ENCODE measurements at places on chromosomes 16 and 17.

GRCh38 chr16:79088971-79089370 is 511.6 kb downstream of the MAF start:
- DNase-seq = no peak

GRCh38 chr16:483341-484075 is 44.0 kb upstream of the CAPN15 start:
- no peak for DNase-seq

- DNase-seq = no peak
Observed at GRCh38 chr16:27179500-27180072, 23.7 kb upstream of the KDM8 start.

DNA sequence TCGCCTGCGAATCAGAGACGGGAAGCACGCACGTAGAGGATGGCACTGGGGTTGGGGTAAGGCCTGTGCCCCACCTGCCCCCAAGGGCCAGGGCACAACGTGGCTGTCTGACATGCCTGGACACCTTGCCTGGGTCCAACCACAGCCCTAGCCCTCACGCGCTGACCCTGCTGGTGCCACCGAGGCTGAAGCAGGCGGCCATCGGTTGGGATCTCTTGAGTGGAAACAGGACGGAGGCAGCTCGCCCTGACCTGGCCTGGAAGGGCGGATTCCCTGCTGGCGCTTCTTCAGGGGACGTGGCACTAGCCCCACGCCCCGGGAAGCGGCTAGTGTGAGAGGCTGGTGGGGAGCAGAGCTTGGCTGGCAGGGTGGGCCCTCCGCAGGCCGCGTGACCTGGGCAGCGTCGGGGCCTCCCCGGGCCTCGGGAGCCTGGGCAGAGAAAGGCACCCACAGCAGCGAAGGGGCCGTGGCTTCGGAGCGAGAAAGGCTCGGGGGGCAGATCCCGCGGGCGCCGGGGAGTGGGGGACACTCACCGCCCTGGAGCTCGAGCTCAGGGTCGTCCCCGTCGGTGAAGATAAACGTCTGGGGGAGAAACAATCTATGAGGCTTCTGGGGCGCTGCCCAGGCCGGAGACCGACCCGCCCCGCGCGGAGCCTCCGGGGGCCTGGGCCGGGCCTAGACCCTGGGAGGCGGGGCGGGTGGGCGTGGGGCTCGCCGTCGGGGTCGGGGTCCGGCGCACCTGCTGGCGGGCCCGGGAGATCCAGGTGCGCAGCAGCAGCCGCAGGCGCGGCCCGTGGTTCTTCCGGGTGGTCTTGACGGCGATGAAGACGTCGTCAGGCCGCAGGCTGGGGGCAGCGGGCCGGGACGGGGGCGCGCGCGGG is 610 bp downstream of the RFNG start:
- no peak for DNase-seq

GRCh38 chr17:9991796-9992195 is 86.7 kb upstream of the RCVRN start:
- no peak for DNase-seq

DNA sequence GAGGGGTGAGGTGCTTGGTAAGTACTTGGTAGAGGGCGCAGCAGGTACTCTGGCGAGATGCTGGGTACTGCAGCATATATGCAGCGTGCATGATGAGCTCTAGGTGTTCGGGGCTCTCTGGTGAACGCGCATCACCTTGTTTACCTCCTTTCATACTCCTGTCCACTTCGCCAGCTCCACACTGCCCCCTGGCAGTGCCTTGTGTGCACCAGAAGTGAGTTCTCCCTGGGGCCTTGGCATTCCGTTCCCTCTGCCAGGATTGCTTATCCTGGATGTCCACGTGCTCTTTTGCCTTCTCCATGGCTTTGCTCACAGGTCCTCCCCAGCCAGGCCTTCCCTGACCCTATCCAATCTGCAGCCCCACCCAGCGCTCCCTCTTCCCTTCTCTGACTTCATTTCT is 154.2 kb downstream of the MRM1 start:
- peak; percentile 72 for DNase-seq

GRCh38 chr17:69810326-69810965 is 264.6 kb upstream of the KCNJ16 start:
- DNase-seq = no peak

GRCh38 chr17:49117587-49118230 is 14.9 kb upstream of the B4GALNT2 start:
- no peak for DNase-seq

DNA sequence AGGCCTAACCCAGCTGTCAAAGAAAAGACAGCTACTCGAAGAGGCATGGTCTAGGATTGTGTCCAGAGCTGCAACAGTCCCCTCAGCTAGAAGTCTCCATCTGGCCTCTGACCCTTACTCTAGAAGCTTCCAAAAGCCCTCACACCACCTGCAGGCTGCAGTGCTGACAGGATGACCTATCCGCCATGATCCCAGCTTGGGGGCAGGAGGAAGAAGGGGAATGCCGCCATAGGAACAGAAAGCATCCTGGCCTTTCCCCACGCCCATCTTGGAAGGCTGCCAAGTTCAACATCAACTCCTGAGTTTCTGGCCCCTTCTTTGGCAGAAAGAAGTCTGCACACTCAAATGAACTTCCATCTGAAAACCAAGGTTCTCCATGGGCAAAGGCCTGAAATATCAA is 3.1 kb upstream of the KRT36 start:
- DNase-seq = peak; percentile 10

DNA sequence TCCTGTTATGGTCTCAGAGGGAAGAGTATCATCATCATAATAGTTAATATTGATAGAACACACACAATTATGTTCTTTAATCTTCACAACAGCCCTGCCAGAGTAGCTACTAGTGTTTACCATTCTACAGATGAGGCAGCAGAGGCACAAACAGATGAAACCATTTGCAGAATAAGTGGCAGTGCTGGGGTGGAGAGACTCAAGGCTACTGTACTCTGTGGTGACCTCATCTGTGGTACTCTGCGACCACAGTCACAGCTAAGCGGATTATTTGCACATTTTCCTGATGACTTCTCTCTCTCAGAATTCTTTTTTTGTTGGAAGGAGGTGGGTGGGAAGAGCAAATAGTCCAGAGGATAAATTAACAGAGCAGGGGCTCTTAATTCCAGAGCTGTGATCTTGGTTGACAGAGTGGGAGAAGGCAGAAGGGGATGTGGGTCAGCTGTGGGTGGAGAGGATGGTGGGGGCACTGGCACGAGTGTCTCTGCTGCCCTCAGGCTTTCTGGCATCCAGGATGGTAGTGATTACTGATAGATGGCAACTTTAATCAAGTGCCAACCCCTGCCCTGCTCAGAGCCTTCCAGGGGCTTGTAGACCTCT is 41.8 kb downstream of the MRM1 start:
- DNase-seq = no peak

DNA sequence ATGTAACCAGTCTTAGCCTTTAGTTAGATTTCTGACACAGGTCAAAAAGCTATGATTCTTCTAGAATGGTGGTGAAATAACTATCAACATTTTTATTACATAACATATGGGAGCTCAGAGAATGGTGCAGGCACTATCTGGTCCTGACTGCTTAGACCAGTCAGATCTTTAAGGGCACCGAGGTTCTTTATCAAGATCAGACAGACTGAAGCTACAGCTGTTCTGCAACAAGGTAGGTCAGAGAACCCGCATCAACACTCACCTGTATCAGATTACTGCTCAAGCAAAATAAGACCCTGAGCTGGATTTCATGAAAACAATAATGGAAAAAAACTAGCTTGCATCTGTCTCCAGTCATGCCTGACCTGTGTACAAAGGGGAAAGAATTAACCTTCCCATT is 160.4 kb downstream of the KCNJ2 start:
- peak; percentile 9 for DNase-seq

GRCh38 chr16:9260666-9261065 is 169.2 kb downstream of the HAPSTR1 start:
- DNase-seq = no peak

GRCh38 chr16:31700530-31701388 is 172.8 kb upstream of the ZNF267 start:
- no peak for DNase-seq

- DNase-seq = no peak
Observed at GRCh38 chr17:44990994-44991393, 22.9 kb upstream of the C1QL1 start.

- no peak for DNase-seq
Observed at GRCh38 chr17:18235743-18236256, 10.4 kb downstream of the LLGL1 start.

- no peak for DNase-seq
Observed at GRCh38 chr16:22726868-22727267, 87.1 kb upstream of the HS3ST2 start.

- DNase-seq = peak; percentile 79
Observed at GRCh38 chr17:28416703-28417311, 10.8 kb upstream of the SLC46A1 start.

GRCh38 chr17:19408346-19408710 is 2.7 kb upstream of the RNF112 start:
- DNase-seq = no peak

DNA sequence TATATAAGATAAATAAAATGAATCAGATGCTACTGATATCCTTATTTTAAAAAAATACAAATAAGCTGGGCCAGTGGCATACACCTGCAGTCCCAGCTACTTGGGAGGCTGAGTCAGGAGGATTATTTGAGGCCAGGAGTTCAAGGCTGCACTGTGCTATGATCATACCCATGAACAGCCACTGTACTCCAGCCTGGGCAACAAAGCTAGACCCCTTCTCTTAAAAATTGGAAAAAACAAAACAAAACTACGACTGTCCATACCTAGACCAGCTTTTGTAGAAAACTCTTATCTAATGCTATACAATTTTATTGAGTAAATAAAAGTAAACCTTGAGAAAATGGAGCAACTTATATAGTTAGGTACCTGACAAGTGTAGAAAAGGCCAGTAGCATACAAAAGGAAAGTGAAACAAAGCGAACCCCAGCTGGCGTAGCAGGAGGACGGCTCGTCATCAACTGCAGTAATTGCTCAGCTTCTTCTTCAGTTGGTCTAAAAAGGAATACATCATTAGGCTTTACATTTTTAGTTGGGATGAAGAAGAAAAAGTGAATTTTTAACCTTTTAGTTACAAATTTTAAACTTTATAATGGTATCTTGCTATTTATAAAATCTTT is 23.6 kb downstream of the INTS2 start:
- DNase-seq = no peak

DNA sequence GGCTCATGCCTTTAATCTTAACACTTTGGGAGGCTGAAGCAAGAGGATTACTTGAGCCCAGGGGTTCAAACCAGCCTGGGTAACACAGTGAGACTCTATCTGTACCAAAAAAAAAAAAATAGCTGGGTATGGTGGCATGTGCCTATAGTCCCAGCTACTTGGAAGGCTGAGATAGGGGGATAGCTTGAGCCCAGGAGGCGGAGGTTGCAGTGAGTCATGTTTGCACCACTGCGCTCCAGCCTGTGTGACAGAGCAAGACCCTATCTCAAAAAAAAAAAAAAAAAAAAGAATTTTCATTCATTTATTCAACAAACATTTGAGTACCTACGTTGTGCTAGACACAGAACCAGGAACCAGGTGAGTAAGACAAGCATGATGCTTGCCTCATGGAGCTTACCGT is 73.6 kb upstream of the MRTFB start:
- no peak for DNase-seq

DNA sequence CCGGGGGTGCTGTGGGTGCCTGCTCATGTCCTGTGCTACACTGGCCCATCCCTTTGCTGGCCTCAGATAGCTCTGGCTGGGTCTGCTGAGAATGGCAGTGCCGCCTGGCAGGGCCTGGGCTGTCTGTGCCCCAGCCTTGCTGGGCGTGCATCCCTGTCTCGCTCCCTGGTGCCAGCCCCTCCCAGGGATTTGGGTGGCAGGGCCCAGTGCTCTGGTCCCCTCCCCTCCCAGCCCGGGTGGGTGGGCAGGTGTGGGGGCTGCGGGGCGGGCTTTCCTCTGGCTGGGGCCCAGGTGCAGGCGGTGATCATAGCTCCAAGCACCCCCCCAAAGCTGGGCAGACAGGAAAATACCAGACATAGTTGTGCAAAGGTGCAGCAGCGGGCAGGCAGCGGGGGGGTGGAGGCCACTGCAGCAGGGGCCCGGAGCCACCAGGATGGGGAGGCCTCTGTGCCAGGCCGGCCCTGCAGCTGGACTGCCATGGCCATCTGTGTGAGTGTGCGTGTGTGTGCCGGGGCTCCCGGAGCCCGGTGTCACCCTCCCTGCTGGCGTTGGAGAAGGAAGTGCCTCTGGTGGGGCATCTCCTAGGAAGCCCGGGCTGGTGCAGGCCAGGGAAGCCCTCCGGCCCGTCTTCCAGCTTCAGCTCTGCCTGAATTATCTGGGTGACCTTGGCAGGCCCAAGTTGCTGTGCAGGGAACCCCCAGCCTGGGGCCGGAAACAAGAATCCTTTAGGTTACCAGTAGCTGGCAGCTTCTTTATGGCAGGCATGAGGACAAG is 7.4 kb downstream of the GLIS2 start:
- no peak for DNase-seq

DNA sequence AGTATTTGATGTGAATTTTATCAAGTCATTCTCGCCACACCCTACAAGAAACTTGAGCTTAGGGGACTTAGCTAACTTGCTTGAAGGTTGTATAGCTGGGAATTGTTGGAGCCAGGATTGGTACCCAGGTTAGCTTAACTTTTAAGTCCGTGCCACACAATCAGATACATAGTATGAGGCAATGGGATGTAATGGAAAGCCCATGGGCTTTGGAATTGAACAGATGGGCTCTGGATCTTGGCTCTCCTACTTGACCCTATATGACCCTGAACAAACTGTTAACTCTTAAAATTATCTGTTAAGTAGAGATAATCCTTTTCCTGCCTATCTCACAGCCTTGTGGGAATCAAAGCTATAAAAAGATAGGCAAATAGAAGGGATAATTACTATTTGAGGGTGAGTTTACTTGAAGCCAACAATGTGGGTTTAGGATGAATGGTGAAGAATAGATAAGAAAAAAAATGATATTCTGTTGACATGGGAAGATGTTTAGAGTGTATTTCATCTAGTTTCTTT is 51.9 kb upstream of the CACNG3 start:
- no peak for DNase-seq

- DNase-seq = no peak
Observed at GRCh38 chr17:77356109-77356689, 215.4 kb downstream of the SEC14L1 start.

- DNase-seq = no peak
Observed at GRCh38 chr16:23694644-23695373, 16.1 kb downstream of the PLK1 start.

- DNase-seq = no peak
Observed at GRCh38 chr17:60743799-60744198, 66.1 kb downstream of the BCAS3 start.
